RKO (cell line): ENCODE measurements at places on chromosomes 5 and 9.
A peak's percentile ranks its signal among the peaks of the same experiment; 100 is the strongest.

- DNase-seq = no peak
Measured at GRCh38 chr9:31821583-31821982, 562.9 kb upstream of the ACO1 start.

- DNase-seq = peak; percentile 13
Measured at GRCh38 chr9:16202914-16203728, 650.3 kb downstream of the CCDC171 start.

DNA sequence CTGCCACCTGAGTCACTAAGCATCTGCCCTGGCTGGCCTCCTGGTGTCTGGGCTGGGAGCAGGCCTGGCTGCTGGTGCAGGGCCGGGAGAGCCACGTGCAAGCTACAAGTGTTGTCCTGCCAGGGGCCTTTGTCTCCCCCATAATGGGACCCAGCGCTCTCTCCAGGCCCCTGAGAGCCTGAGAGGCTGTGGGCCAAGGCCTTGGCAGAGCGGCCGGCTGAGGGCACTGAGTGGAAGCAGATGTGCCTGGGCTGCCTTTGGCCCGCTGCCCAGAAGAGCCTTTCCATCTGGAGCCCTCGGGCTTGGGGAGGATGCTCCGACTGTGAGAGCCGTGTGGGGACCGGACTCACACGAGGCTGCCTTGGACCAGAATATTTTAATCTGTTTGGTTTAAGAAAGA, 185.5 kb downstream of the RGS3 start:
- no peak for DNase-seq

DNA sequence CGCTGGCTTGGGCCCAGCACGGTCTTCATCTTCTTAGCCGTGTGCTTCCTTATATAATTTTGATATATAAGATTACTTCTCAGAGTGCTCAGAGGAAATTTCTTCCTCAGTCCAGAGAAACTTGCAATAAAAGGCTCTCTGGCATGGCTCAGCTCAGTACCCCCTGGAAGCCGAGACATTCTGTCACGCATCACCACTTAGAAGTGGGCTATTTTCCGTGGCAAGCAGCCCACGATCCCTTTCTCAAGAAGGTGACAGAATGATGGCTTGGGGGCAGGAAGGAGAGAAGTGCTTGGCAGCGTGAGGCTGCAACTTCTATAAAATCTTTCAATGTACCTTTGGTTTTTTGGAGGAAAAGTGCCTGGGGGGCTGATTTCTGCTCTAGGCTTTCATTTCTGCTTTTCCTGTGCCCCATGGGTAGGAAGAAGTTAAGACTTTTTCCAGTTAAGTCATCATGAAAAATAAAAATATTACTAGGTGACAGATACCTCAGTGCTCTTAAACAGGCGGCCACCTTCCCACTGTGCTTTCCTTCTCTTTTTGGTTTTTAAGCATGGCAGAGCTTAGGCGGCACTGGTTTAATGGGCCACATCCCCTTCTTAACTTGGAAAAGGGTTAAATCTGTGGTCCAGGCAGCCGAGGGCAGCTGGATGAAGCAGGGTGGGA, 104.6 kb downstream of the MVB12B start:
- DNase-seq = no peak

DNA sequence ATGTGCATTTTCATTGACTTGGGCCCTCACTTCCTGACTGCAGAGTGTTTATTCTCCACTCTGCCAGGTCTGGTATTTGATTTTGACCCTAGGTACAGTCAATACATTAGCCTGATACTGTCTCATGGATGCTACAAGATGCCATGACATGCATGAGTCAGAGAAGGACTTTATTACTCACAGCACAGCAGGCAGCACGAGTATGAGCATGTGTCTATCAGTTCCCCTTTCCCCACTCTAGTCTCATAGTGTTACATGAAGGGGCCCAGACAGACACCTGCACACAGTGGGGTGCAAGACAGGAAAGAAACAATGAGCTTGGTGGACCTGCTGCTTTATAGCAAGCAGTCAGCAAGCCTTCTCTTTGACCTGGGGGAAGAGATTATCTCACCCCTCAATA, 19.6 kb downstream of the ITGA2 start:
- DNase-seq = peak; percentile 79

- peak; percentile 76 for DNase-seq
Measured at GRCh38 chr9:93223260-93224180, 39.6 kb downstream of the WNK2 start.

DNA sequence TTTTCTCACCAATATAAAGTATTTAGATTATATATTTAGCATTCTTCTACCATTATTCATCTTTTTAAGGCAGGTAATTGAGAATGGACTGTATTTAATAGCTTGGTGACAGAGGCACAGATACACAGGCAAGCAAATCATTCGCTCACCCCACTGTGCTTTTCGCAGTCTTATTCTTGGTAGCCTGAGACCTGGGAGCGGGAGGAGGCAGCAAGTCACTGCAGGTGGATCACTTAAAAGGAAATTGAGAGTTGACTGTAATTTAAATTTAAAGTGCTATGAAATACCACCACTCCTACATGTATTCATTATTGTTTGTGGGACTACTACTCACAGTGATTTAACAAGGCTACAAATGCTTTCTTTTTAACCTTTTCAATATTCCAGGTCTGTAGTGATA, 9.7 kb downstream of the RICTOR start:
- DNase-seq = no peak
